ENCODE measurements at places on chromosomes 5 and 9.
A peak's percentile ranks its signal among the peaks of the same experiment; 100 is the strongest.

DNA sequence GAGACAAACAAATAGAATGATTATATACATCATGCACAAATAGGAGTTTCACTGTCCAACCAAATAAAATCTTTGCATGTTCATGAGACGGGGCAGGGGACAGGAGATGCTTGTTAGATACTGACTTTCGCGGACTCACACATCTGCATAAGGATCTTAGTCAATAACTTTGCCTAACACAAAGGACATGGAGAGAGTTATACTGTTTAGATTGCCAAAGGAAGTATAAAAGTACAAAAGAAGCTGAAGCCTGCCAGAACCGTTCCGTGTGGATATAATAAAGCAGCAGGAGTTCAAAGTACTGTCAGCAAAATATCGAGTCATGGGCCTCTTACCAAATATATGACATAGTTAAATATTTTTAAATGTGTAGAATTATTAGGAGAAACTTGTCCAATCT is 1148.4 kb downstream of the EFNA5 start:
- DNase-seq: no peak

DNA sequence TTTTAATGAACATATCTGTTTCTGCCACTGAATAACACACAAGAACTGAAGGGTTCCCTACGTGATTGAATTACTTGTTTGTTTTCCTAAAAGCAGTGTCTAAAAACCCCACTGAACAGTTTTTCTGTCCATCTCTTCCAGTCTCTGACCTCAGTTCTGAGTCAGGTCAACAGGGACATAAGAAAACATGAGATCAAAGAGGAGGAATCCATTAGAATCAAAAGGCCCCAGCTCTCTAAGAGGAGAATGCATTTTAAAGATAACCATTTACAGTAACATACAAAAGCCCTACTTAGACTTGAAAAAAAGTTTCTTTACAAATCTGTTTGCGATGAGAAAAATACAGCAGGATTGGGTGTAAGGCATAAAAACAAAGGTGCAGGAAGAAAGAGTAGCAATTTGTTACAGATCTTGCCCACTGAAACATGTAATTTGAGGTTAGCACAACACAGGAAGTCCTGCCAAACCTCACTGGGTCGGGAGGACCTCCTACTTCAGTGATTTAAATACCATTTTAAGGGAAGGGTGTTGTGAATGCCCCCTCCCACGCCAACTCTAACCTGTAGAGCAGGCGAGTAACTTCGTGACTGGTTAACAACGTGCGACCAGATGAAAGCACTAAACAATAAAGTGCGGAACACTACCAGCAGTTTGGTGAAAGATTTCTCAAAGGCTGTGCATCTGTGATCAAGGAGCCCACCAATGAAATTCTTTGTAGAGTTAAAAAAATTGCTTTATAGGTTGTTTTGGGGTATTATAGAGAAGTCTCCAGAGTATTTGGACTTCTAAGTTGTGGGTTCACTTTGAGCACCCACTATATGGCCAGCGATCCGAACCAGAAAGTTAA is 1.3 kb downstream of the QSOX2 start:
- peak; percentile 15 for DNase-seq

DNA sequence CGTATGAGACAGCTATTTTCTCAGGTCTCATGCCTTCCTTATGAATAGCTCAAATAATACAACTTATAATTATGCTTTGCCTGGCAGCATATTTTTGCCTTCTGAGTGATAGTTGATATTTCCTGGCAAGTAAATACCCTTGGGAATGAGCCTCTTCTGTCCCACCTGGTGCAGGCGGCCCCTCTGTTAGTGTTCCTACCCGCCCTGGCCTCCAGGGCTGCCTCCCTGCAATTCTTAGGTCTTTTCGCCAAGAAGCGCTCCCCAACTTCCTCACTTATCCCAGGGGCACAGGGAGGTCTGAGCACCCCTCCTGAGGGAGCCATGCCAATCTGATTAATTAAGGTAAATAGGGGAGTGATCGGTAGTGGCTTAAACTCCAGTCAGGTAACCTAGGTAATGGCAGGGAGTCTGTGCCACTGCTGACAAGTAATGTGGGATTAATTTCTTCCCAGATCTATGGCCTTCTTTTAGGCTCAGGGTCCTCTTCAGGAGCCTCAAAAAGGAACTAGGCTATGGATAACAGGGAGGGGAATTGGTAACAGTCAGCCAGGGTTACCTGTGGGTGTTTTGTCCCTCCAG is 81.5 kb downstream of the GALNT10 start:
- DNase-seq: no peak

DNA sequence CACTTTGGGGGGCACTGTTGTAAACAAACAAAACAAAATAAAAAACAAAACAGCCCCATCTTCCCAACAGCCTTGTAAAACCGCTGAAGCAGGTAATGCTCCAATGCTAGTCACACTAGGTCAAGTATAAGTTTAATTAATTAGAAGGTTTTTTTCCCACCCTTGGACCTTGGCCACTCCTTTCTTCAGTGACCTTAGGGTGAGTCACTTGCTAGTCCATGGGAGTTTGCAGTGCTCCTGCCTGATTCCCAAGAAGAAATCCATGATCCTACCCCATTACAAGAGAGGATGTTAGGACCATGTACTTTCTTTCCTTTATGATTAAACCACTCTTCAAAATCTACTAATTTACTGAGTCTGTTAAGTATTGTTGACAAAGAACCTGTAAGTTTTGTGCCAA is 192.2 kb upstream of the CDKN2B start:
- no peak for DNase-seq

GRCh38 chr5:143801252-143801939 is 10.6 kb upstream of the HMHB1 start:
- no peak for DNase-seq

GRCh38 chr5:76527685-76528161 is 95.5 kb downstream of the F2RL2 start:
- no peak for DNase-seq

DNA sequence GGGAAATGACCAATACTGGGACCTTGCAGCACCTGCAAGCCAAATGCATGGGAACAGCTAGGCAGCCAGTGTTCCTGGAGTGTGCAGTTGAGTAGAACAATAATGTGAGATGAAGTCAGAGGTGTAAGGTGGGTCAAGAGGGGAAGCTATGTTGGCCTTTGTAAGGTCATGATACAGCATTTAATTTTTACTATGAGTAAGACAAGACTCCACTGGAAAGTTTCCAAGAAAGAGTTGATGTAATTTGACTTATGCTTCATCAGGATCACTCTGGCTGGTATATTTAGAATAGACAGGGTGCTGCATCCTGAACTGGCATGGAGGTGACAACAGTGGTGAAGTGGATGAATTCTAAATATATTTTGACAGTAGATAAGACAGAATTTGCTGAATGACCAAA is 744.8 kb downstream of the KCTD16 start:
- DNase-seq: no peak

DNA sequence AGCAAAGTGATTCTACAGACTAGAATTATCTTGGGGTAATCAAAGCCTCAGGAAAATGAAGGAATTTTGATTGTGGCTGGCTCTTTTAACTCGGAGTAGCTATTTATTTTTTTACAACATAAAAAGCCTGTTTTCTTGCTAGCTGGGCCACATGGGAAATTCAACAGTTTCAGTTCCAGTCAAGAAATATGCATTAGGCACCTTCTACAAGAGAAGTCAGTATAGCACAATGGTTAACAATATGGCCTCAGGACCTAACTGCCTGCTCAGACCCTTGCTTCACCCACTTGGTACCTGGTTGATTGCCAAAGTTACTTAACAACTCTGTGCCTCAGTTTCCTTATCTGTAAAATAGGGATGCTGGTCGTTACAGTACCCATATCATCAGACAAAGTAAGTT is 586.2 kb downstream of the ZNF608 start:
- no peak for DNase-seq

GRCh38 chr9:99465231-99465907 is 243.3 kb downstream of the SEC61B start:
- DNase-seq: no peak

GRCh38 chr9:136518623-136519022 is 27.2 kb downstream of the NOTCH1 start:
- DNase-seq: no peak

DNA sequence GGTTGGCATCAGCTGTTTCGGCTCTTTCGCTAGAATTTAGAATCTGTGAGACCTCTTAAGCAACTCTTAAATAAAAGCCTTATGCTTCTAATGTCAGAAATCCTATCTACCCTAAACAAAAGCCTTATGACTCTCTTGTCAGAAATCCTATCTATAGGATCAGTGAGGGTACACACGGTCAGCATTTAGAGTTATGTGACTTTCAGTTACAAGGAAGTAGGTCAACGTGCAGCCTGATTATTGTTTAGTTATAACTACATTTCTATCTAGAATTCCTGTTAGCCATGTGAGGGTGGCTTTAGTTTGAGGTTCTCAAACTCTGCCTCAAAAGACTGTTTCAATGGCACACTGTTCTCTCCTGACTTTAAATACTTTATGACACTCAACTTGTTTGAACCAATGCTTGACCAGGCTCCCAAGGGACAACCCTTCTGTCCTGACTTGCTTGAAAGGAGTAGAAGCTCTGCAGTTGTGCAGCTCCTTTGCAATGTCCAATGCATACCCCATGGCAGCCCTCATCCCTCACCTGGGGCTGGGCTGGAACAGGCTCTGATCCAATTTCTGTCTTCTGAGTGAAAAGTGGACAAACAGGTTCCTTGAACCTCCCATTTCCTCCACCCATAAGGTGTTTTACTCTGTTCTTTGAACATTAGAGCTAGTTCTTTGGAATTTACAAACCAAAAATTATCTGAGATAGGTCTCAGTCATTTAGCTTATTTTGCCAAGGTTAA is 251.6 kb upstream of the PIK3R1 start:
- no peak for DNase-seq

DNA sequence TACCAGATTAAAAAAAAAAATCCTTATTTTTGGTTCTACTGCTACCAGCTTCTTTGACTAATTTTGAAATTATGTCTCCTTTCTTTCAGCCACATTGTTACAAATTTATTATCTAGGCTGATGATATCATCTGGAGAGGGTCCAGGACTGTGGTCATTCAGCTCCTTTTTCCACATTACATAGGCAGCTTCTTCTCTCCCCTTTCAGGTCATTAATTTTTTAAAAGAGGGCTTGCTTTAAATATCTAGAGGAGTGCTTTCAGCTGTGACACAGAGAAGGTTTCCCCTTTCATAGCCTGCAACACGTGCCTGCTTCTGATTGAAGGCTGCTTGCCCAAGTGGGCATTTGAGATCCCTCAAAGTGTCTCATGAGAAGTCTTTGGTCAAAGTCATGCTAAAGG is 155.7 kb upstream of the PAPPA start:
- DNase-seq: no peak

GRCh38 chr9:31393240-31393639 is 991.2 kb upstream of the ACO1 start:
- DNase-seq: no peak

GRCh38 chr9:112174965-112175795 is at the start of gene SUSD1:
Gene SUSD1 (minus strand): TSS chr9:112175297. CDS start chr9:112175235, 62 bp downstream.
- DNase-seq: peak; percentile 23

- DNase-seq: no peak
Measured at GRCh38 chr9:91066042-91066415, 264.4 kb downstream of the SYK start.

GRCh38 chr5:16774806-16775205 is 158.0 kb upstream of the RETREG1 start:
- no peak for DNase-seq

DNA sequence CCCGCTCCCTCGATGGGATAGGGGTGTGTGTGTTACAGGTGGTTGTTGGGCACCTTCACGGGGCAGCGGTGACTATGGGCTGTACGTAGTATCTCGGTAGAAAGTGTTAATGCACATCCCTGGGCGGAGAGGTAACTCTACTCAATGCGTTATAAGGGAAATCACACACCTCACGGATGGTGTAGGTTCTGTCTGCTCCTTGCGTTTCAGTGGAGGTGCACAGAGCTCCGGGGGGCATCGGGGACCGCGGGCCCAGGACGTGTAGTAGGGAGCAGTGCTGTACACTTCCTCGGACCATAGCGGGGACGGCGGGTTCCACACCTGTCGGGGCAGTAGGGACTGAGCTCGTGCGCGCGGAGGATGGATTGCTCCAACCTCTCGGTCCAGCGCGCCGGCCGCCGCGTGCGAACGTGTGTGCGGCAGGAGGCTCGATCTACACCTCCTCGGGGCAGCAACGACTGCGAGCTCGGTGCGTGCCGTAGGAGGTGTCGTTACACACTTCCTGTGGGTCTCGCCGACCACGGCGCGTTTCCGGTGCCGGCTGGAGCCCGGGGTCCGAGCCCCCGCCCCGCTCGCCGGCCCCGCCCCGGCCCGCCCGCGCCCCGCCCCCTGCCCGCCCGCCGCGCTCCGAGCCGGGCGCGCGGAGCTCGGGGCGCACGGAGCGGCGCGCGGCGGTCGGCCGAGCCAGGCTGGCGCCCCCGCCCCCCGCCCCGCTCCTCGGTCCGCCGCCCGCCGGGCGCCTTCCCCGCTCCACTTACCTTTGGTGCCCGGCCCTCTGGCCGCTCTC is at the start of gene KIAA1958:
TSS of gene KIAA1958 (plus strand) at position 607 of the 787 bp plus-strand sequence. CDS start 87,254 bp downstream, outside the sequence.
- peak; percentile 56 for DNase-seq

GRCh38 chr5:16564248-16564867 is 52.4 kb downstream of the RETREG1 start:
- no peak for DNase-seq

DNA sequence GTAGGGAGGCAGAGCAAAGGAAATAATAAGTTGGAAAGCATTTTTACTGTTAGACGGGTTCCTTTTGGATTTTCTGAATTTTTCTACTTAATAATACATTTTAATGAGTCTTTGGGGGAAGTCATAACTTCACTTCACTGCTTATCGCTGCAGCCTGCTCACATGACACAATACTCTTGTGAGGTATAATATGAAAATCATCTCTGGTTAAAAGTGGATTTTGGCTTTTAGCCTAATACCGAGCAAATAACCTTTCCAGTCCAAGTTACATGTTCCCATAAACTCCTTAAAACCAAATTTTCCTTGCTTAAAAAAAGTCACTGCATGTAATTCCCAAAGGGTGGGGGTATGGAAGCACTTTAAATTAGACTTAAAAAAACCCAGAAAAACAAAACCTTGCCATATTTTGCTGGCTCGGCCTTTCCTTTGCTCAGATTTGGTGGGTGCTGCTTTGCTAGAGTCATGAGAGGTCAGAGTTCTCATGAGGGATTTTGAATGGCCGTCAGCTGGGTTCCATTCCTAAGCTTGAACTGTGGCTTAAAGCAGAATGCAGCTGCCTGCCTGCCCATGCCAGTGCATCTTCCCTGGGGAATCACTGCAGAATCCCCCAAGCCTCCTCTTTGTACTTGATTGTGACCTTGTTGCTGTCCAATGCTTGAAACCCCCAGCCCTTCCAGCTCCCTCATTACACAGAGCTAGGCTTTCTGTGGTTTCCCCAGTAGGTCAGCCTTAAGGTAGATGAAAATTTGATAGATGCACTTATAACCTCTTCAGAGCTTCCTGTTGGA is 331.8 kb downstream of the KDM4C start:
- no peak for DNase-seq

DNA sequence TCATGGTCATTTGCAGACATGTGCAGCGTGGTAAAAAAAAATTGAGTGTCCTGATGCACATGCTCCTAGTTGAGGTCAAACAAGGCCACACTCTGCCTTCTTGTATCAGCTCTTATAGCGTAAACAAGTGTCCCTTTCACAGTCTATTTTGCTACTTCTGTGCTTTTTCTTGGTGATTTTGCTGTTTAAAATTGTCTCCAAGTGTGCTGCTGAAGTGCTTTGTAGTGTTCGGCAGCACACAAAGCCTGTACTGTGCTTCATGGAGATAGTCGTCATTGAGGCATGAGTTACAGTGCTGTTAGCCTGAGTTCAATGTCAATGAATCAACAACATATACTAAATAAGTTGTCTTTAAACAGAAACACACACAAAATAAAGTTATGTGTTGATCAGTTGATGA is 690.4 kb upstream of the MEF2C start:
- DNase-seq: no peak

All from effector CD4-positive, alpha-beta T cell (primary cell).